ENCODE measurements at places on chromosomes 12 and 14.

GRCh38 chr14:51592836-51593235 lies 58.9 kb upstream of the FRMD6 start:
- no peak for DNase-seq

- no peak for DNase-seq
Observed at GRCh38 chr12:93736640-93737178, 59.5 kb downstream of the CRADD start.

GRCh38 chr14:59150990-59151389 lies 37.5 kb upstream of the DAAM1 start:
- no peak for DNase-seq

DNA sequence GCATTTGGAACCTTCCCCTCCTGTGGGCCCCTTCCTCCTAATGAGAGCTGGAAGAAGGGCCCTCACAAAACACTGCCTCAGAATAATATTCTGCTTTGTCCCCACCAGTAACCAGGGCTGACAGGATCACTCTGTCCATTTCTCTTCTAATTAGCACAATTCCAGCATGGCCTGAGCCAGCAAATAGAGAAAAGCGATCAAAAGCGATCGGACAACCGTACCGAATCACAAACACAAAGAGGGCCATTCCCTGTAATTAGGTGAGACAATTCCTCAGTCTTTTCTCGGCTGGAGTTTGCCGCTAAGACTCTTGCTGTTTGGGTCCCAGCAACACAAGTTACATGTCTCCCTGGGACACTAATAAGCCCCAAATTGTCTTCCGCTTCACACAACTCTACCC lies 35.6 kb upstream of the VSX2 start:
- DNase-seq: no peak

- DNase-seq: no peak
Observed at GRCh38 chr14:33561488-33562175, 389.2 kb downstream of the EGLN3 start.

- no peak for DNase-seq
Observed at GRCh38 chr14:55760789-55761566, 181.0 kb downstream of the KTN1 start.

All from cardiac fibroblast (primary cell).